ENCODE measurements at places on chromosomes 13 and 19.
A peak's percentile ranks its signal among the peaks of the same experiment; 100 is the strongest.

DNA sequence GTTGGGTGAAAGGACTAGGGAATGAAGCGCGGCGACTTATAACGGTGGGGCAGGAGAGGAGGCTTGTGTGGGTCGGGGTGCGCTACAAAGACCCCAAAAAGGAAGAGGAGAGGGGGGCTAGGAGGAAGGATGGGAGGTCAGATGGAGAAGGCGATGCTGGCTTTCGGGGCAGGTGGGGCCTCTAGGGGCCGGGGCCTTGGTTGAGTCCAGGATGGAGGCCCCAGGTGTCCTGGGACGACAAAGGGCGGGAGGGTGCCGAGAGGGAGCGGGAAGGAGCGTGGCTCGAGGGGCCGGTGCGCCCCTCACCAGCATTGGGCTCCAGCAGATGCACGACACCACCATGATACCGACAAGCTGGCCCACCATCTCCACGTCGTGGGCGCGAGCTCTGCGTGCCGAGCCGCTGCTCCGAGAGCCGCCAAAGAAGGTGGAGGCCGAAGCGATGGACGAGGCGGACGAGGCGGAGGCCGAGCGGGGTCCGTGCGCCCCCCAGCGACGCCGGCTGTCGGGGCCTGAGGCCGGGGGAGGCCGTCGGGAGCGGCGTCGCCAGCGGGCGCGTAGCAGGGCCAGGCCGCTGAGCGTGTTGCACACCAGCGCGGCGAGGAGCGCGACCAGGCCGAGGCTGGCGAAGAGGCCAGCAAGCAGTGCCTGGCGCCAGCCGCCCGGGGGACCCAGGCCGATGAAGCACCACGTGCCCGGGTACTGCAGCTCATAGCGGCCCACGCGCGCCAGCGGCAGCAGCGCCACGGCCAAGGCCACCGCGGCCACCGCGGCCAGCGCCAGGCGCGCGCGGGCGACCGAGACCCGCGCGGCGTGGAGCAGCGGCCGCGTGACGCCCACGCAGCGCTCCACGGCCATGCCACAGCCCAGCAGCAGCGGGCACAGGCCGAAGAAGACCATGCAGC is 1.8 kb downstream of the PTGER1 start:
- DNase-seq = no peak

- no peak for DNase-seq
Observed at GRCh38 chr19:51704626-51705025, 11.5 kb downstream of the SPACA6 start.

GRCh38 chr13:19981685-19982238 is 23.2 kb downstream of the ZMYM2 start:
- DNase-seq = no peak

DNA sequence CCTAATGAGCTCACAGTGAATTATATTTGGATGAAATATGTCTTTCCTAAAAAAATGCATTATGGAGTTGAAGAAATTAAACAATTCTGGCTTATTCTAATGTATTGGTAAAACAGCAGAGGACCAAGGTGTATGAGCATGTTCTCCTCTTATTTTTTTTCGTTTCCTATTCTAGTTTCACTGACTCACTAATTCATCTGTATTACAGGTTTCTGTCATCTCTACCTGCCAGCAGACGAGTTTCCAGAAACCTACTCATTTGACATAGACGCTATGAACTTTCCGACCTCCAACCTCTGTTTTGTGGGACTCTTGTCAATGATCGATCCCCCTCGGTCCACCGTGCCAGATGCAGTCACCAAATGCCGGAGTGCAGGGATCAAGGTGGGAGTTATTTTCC is 20.3 kb downstream of the ATP12A start:
- DNase-seq = no peak

GRCh38 chr19:40147693-40148347 is 43.4 kb upstream of the MAP3K10 start:
- no peak for DNase-seq

DNA sequence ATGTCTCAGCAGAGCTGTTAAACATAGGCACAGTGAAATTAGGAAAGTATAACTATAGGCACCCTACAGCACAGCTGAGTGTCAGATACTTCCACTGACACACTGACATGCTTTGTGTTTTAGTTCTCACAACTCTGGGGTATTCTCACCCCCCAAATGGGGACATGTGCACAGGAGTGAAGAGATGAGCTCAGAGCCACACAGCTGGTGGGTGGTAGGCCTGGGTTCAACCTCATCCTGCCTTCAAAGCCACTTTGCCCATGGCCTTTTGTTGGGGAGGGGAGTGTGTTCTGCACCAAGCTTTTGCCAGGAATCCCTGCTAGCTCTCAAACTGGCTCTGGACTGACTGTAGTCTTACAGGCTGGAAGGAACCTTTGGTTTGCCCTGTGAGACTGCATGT is 1.7 kb upstream of the SLC35E1 start:
- DNase-seq = no peak

DNA sequence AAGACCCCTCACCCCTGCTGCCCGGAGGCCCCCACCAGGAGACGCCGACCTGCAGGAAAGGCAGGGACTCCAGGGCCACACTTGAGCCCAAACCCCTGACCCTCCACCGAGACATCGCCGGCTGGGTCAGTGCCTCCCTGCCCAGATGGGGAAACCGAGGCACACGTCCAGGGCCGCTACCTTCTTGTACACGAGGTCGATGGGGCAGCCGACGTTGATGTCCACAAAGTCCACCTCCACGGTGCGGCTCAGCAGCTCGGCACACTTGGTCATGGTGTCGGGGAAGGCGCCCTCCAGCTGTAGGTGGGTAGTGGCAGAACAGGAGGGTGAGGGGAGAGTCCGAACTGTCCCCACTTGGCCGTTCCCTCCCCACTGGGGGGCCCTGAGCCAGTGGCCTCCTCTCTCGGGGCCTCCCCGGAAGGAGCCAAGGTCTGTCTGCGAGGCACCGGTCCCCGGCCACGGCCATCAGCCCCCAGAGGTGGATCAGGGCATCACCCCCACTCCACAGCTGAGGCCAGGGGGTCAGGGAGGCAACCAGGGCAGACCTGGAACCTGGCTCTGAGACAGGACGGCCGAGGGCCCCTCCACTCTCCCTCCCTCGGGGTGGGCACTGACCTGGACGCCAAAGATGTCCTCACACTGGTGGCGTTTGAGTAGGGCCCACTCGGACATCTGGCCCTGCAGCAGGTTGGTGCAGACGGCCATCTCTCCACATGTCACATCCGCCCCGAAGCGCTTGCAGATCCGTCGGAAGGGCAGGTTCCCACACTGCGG is 3.0 kb upstream of the PRR22 start:
- DNase-seq = no peak

GRCh38 chr13:113297370-113298042 is 467 bp downstream of the LAMP1 start:
- peak; percentile 24 for DNase-seq

GRCh38 chr19:38543807-38544568 is 73.8 kb downstream of the MAP4K1 start:
- DNase-seq = peak; percentile 85

DNA sequence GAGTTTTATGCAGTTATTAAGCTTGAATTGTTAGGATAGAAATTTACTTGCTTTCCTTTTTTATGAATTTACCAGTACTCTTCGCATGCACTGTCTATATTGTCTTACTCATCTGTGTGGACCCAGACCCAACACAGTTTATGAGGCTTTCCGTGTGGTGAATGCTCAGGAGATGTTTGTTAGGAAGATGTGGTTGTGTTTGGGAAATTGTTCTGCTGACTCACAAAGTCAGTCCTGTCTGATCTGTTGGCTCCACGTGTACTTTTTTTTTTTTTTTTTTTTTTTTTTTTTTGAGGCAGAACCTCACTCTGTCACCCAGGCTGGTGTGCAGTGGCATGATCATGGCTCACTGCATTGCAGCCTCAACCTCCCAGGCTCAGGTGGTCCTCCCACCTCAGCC is 532.5 kb downstream of the LMO7 start:
- DNase-seq = no peak

DNA sequence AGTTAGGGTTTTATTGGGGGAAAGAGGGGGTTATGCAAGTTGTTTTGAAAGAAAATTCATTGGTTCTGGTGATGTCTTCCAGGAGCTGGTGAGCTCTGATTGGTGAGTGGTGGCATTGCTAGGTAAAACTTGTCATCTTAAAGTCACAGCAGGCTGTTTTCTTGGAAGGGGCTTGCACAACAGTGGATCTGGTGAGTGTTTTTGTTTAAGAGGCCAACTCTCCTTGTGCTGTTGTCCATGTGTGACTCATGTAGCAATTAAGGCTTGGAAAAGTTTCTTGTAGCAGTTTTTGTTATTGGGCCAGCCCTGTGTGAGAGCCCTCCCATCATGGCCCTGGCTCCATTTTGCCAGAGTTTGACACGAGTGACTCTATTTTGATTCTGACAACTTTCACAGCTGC is 109.4 kb downstream of the RFC3 start:
- DNase-seq = no peak

All from HAP-1 (cell line).